ENCODE measurements at places on chromosomes 12 and 14.
A peak's percentile ranks its signal among the peaks of the same experiment; 100 is the strongest.

GRCh38 chr14:80356413-80356812 is 145.1 kb upstream of the DIO2 start:
- no peak for DNase-seq

DNA sequence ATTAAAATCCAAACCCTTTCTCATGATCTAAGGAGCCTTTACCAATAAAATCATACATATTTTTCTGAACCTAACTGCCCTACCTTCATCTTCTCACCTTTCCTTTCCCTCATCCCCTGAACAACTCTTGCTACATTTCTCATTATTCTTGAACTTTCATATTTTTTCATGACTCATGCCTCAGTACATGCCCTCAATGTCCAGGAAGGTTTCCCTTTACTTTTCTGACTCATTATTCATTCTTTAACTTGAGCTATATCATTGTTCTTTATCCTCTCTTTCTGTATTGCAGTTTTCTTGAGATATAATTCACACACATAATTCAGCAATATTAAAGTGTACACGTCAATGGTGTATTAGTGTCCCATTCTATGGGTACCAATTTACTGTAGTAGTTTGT is 231.0 kb downstream of the ALG10B start:
- no peak for DNase-seq

DNA sequence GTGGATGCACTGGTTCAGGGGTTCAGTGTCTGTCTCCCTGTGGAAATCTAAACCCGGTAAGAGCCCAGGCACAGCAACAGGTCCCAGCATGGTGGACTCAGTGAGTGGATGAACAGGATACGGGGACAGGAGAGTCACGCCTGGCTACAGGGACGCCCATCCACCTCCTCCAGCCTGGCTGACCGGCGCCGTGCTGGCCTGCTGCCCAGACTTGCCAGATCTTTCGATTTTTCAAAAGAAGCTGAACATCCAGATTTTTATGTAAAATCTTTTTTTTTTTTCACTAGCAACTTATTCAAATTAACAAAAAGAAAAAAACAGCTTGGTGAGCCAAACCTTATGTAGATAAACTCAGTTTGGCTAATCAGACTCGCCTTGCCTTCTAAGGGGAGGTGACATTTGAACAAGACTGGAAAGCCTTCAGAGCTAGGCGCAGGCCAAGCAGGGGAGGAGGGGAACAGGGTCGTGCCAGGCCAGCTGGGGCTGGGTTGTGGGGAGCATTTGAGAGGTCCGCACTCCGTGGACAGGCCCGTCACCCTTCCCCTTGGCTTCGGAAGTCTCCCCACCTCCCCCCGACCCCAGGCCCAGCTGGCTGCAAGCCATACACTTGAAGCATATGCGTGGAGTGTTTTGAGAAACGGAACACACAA is 87.8 kb upstream of the NCOR2 start:
- no peak for DNase-seq

DNA sequence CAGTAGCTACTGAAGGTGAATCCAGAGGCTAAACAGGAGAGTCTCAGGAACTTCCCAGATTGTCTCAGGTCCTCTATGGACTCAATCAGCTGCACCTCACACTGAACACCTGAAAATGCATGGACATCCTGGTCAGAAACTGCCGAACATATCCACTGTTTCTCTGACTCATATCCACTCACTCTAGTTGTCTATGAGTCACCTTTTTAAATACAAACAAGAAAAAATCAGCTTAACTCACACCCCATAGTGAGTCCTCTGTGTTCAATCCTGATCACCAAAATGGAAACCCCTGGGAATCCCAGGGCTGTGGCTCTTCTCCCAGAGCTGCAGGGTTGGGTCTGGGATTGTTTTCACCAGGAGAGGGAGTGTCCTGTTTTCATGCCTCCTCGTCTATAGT is 556.7 kb downstream of the TMEM121 start:
- DNase-seq, result no peak

GRCh38 chr12:76080017-76080728 is 4.3 kb downstream of the NAP1L1 start:
- no peak for DNase-seq

DNA sequence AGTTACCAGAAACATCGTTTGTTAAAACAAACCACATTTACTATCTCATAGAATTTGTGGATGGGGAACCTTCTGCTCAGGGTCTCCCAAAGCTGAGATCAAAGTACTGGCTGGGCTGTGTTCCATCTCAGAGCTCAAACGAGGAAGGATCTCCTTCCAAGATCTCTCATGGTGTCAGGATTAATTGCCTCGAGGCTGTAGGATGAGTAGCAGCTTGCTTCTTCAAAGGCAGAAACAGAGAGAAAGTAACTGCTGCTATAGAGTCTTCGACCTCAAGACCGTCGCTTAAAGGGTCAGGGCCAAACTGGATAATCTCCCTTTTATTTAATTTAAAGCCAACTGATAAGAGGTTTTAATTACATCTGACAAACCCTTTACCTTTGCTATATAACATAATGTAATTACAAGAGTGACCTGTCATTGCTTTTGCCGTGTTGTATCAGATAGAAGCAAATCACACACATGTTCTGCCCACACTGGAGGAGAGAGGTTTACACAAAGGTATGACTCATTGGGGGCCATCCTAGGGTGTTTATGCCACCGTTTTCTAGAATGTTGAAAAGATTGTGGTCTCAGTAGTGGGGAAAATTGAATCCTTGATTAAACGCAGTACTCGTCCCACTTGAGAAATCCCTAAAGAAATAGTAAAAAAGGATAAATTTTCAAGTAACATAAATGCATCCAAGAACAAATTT is 868.8 kb upstream of the TMEM132C start:
- no peak for DNase-seq

- no peak for DNase-seq
Measured at GRCh38 chr12:75390156-75390898, 562 bp upstream of the GLIPR1L2 start.

DNA sequence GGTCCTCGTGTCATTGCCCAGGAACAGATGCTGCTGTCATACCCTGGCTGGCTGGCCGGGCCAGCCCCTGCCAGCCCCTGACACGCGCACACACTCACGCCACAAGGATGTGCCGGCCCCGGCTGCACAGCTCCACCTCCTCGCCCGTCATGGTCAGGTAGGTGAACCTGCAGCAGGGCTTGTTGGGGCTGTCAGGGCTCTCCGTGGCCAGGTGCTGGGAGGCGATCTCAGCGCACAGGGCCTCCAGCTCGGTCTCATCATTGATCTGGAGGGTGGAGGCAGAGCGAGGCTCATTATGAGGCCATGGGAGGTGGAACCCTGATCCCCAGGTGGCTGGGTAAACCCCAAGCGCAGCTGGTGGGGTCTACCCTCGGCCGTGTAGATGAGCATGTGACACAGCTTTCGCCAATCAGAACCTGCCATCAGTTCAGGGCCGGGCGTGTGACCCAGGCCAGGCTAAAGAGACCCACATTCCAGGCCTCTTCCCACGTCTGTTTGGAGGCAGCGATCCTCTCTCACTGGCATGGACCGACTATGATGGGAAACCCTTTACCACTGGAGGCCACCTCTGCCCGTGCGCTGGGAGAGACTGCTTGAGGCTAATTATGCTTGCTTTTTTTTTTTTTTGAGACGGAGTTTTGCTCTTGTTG is 38.8 kb downstream of the TRAFD1 start:
- DNase-seq, result no peak

DNA sequence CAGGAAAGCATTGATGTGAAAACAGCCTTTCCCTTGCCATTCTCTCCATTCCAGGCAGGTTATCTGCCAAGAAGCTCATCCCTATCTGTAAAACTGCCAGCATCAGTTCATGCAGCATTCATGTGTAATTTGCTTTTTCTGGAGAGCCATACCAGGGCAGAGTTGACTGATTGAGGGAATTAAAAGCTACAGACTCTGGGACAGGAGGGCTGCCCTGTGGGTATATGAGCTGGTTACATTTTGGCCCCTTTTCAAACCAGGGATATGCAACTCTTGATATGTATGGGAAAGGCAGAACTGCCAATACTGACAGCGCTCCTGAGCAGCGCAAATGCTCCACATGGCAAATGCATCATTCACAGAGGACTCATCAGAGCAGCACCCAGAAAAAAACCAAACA is 53.7 kb downstream of the SYT1 start:
- no peak for DNase-seq

DNA sequence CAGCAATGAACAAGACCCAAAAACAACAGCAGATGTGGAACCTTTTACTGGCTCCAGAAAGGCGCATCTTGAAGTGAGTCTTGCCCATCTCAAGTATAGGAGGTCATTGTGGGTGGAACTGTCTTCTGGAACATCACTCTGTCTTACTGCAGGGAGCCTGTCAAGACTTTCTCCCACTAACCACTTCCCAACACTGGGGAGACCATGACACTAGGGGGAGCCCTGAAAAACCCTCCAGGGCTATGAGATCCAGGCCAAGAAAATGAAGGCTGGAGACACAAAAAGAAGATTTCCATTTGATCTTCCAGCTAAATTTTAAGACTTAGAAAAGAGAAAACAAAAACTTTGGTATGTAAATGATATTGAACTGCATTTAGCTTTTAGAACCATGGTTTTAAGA is 13.5 kb upstream of the ATG14 start:
- no peak for DNase-seq

DNA sequence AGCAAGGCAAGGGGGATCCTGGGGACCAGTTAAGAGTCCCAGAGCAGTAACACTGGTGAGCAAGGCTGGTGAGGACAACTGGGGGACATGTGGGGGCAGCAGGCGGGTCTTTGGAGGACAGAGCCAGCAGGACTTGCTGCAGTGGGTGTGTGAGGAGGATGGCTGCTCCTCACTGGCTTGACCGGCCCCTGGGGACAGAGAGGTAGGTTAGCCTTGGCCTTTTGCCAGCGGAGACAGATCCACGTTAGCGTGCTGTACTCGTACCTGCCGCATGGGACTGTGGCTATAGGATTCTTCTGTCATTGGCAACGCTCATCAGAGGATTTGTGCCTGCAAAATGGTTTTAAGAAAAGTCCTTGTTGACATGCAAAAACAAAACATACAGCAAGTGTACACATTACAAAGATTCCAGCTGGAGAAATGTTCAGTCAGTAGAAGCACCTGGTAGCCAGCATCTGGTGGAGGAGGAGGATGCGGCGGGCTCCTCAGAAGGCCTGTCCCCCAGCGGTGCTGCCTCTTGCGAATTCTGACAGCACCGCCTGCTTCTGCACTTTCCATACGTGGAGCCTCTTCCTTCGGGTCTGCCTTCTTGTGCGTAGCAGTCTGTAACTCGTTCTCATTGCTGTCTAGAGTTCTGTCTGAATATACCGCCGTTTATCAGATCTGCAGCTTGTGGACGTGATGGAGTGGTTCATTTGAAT is 91.3 kb downstream of the EP400 start:
- no peak for DNase-seq

GRCh38 chr12:96034621-96035282 is 635 bp downstream of the LTA4H start:
- no peak for DNase-seq

DNA sequence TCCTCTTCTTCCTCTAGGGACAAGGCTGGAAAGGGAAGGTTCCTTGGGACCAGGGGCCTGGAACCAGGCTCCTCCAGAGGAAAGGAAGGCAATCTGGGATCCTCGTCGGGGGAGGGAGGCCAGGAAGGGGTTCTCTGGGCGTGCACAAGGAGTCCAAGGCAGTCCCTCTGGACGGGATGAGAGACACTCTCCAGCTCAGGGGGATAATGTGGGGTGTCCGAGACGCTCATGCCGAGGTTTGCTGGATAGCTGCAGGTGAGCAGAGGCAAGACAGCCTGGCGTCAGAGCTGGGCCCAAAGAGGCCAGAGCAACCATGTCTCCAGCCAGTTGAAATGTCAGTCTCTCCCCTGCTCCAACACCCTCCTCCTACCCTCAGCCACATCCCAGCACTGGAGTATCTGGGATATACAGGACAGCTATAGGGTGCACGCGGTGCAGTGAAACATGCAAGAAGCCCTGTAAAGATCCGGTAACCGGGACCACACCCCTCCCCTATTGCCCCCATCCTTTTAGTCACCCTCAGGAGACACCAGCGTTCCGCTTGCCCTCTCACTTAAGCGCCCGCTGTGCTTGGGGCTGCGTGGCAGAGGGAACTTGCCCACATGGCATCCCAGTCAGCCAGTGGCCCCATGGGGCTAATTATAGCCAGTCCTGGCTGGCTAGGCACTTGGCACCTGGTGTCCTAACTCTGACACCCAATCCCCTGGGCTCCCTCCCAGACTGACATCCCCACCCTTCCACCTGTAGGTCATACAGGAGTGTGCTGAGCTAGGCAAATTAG is at the start of gene KLHL33:
Gene KLHL33, minus strand, starts transcription at position 585 of the 781 bp plus-strand sequence. Its CDS starts 355 bp downstream, at position 230.
- no peak for DNase-seq

GRCh38 chr12:87678453-87678852 is 350.7 kb downstream of the C12orf50 start:
- DNase-seq, result no peak

- DNase-seq, result no peak
Measured at GRCh38 chr14:85881935-85882334, 352.0 kb downstream of the FLRT2 start.

DNA sequence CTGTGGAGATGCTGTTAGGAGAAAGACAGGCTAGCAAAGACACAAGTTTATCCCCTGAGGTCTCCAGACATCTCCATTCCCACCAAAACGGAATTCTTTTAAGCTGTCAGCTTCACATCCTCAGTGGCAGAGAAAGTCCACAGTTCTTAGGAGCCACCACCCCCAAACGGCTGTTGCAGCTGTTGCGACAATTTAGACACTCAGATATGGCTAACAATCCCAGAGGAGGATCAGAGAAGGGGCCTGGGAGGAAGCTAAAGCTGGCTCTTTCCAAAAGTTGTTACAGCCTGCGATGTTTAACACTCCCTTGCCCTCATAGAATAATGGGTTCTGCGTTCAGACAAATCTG is 1.9 kb upstream of the ATP5MC2 start:
- DNase-seq, result no peak

DNA sequence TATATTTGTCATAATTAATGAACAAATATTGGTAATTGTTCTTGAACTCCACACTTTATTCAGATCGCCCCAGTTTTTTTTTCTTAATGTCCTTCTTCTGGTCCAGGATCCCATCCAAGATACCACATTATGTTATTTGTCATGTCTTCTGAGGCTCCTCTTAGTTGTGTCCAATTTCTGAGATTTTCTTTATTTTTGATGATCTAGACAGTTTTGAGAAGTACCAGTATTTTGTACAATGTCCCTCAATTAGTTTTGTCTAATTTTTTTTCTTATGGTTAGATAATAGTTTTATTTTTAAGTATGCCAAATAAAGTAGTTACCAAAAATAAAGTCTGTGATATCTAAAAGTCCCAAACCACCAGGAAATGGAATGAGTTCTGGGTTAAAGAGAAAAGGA is 440.8 kb upstream of the ATP2B1 start:
- DNase-seq, result no peak

DNA sequence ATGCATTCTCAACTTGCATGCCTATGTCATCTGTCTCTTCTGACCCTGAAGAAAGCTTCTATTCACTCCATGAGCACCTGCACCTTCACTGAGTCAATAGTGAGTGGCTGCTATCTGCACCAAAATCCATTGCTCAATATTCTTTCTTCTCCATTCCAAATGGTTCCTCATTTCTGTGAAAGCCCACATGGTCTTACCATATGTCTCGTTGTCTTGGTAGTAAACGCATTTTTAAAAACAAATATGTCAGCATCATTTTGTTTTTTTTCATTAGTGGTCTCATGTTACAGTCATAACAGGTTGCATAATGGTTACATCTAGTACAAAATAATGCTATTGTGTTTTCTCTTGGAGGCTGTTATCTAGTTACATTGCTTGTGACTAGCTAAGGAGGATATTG is 106.9 kb upstream of the CPM start:
- DNase-seq, result peak; percentile 10

GRCh38 chr12:20458011-20458410 is 89.7 kb downstream of the PDE3A start:
- DNase-seq, result no peak

All from CD4-positive, alpha-beta T cell treated with Interleukin-21 for 1 hour (primary cell).